GF-D8 (cell line): ENCODE measurements at places on chromosomes 2 and 18.

DNA sequence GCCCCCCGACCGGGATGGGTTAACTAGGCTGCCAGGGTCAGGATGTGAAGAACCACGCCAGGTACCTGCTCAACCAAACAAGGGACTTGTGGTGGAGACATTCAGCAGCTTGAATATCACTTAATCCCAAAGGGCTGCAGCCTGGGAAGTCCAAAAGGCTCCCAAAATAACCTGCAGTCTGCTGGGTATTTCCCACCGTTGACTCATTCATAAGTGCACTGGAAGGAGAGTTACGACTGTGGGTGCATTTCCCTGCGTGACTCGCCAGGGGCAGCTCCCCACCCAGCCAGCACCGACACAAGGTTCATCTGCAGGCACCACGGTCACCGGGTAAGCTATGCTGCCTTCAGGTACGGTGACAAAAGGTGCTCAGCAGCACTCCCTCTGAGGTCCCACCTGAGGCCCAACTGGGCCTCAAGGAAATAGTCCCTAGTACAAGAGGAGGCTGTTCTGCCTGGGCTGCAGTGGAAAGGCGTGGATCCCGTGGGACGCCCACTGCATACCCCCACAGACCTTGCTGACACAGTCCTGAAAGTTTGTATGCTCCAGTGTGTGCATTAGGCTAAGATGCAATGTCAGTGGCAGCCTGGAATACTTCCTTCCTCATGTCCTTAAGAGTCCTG lies 86.5 kb downstream of the UXS1 start:
- DNase-seq: no peak

GRCh38 chr18:27778925-27779324 lies 398.0 kb downstream of the CDH2 start:
- no peak for DNase-seq

DNA sequence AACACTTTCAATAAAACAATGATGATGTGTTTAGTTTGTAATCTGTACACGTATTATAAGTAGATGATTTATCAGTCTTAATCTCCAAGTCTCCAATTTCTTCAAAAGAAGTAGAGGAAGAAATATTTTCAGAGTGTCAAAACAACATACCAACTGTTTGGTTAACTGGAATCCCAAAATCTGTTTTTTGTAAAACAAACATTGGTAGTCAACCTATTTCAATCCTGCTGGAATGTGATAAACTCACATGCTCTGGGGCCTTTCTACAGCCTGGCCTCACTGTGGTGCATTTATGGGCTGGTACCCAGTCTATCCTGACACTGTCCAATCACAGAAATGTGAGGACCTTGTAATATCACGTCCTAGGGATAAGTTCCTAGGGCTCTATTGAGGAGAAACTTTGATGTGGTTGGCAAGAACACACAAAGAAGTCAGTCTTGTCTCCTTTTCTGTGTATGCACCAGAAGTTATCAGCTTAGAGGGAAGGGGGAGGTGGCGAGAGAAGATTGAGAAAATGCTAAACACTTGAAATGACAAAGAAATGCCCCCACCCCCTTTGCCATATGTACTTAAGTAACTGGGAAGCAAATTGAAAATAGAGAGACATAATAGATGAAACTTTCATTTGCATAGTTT lies 47.2 kb downstream of the PRKRA start:
- no peak for DNase-seq

DNA sequence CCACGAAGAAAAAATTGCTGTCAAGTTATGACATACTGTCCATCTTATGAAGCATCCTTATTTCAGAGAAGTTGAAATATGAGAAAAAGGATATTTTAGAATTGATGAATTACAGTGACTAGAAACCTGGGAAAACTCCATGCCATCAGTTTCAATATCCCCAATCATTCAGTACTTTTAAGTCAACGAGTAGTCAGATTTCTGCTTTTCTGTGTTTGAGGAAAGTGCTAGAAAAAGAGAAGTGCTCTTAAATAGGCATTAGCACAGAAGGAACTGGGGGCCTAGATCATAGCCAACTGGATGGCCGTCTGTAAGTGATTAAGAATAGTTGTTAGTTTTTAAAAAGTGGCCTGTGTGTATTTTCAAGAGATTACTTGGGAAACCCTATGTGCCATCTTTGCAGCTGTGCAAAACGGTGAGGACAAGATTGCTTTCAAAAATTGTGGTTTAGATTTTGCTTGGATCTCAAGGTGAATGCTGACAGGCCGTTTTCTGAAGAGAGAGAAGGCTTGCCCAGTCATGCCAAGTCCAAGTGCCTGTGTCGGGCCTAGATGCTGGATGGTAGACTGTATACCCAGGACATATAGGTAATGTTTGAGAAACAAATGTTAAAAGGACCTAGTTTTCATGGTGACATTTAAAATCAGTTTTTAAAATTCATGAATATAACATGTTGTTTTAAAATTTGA lies 5.1 kb downstream of the NEDD4L start:
- DNase-seq: no peak

- DNase-seq: no peak
Observed at GRCh38 chr2:238176613-238177012, 17.8 kb downstream of the ERFE start.

DNA sequence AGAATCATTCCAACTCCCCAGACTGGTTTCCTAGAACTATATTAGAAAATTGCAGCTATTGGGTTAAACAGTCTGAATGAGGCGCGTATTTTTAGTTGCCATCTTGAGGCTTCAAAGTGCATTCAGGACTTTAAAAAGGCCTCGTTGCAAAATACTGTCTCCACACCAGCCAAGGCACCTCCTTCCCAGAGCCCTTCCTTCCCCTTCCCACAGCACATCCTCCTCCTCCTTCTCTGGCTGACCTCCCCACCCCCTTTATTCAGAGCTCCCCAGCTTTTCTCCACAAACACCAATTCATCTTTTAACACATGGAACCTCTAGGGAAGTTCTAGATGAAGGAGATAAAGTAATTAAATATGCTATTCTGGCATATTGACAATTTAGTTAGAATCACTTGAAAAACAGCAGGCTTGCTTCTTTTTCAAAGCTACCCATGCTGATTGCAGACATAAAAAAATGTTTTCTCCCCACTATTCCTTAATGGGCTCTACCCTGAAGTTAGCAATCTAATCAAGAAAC lies 90.3 kb downstream of the RTP5 start:
- DNase-seq: peak; percentile 63

GRCh38 chr2:72762276-72762675 lies 63.6 kb downstream of the EXOC6B start:
- DNase-seq: no peak

DNA sequence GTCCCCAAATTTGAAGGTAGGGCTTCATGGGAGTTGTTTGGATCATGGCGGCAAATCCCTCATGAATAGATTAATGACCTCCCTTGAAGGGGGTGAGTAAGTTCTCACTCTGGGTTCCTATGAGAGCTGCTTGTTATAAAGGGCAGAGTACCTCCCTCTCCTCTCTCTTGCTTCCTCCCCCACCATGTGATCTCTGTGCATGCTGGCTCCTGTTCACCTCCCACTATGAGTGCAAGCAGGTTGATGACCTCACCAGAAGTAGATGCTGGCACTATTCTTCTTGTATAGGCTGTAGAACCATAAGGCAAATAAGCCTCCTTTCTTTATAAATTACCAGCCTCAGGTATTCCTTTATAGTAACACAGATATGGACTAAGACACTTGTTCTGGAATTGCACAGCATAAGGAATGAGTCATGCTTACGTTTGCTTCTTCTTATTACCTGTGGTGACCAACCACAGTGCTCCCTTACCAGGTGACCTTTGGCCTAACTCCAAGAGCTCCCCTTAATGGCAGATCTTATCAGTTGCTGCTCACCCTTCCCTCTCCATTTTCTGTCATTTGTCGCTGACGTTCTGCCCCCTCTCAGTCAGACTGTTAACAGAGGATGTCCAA lies 559.5 kb upstream of the GCFC2 start:
- no peak for DNase-seq

- no peak for DNase-seq
Observed at GRCh38 chr18:490024-490366, 10.5 kb downstream of the COLEC12 start.

GRCh38 chr18:22309191-22309590 lies 108.5 kb downstream of the CTAGE1 start:
- DNase-seq: no peak

DNA sequence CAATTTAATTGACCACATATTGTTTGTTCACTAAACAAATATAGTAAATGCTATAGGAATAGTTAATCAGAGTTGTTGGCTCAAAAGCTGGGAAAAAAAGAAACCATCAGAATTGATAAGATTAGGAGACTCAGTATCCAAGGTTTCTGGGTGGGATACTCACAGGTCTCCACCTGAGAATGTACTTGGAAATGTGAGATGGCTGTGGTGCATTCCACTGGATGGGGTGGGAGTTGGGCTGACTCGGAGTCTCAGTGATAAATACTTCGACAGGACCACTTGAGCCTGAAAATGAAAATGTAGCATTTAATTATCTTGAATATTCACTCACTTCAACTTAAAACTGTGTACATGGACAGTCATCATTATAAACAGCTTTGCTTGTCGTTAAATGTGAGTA lies 21.2 kb downstream of the FN1 start:
- no peak for DNase-seq

- DNase-seq: no peak
Observed at GRCh38 chr2:38016219-38016618, 59.7 kb downstream of the CYP1B1 start.

DNA sequence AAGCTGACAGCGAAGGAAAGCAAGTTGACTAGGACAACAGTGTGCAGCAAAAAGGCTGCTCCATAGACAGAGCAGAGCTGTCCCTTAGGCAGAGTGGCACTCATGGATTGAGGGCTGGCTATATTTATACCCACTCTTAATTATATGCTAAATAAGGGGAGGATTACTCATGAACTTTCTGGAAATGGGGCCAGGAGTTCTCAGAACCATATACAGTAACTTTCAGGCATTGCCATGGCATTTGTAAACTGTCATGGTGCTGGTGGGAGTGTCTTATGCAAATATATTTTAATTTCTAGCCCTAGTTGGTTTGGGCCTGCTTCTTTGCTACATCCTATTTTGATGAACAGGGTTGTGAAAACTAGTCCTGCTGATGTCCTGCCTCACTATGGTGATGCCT lies 279.5 kb upstream of the MGAT5 start:
- DNase-seq: no peak

DNA sequence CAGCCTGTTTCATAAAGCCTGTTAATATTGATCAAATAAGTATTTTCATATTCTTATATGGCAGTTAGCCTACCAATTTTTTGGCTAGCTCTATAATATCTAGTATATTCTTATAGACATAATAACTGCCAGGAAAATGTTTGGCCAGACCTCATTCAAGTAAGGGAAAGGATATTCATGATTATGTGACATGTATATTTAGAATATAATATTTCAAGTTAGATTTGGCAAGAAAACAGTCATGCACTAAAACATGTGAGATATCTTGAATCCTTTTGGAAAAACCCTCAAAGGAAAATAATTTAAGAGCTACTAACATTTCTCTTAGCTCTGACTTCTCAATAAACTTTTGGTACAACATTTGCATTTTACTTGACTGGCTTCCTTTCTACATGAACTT lies 694.1 kb downstream of the PLCL1 start:
- no peak for DNase-seq

DNA sequence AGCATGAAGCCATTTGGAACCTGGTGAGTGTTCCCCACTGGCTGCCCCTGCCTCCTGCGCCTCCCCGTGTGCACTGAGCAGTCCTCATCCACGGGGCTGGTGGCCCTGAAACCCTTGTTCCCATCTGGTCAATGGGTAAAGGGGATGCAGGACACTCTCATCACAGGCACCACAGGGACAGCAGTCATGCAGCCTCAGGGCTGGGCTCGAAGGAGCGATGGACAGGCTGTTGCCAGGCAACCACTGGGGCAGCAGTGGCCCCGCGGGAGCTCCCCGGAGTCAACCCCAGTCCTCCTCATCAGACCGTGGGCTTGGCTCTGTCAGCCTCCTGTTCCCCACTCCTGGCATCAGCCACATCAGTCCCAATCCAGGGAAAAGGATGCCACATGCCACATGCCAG lies 509.5 kb downstream of the EIPR1 start:
- DNase-seq: no peak

DNA sequence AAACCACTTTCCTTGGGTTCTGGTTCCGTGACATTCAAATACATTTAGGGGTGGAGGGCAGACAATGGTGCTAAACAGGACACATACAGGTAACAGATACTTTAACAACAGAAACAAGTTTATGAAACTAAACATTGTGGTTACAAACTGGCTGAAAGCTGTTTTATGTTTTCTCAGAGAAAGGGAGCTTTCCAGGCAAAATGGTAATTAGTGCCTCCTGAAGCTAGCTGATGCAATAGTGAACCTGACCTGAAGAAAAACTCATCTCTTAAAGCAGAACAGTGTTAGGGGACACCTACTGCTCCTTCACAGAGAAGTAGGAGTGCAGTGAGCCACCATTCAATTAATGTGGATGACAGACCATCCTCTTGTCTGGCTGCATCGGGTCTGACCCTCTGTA lies 138.9 kb downstream of the CCDC148 start:
- DNase-seq: no peak

- DNase-seq: no peak
Observed at GRCh38 chr2:220961143-220961860, 610.8 kb downstream of the EPHA4 start.

DNA sequence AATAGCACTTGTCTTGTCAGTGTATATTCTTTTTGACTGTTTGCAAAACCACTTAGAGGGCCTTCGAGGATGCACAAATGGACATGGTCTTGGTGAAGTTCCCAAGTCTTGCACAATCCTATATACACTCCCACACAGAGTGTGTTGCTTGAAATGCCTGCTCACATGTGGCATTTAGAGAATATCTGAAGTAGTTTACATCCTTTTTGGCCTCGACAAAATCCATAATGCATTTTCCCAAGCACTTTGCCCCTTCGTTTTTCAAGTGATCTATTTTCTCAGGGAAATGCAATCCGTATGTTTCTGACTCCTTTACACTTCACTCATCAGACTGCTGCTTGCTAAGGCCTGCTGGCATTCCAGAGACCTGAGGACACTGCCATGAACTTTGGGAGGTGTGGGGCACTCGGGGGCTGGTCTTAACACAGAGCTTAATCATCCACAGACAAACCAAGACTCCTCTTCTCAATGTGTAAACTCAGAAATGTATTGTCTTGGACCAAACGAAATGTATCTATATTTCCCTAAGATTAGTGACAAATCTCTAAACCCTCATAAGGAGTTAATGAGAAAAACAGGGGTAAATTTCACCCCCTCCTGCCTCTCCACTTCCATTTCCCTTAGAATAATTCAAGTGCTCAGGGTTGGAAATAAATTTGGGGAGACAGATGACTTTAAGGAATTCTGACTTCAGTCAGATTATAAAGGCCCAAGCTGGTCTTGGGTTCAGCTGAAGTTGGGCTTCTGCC lies 219.3 kb upstream of the APCDD1 start:
- no peak for DNase-seq
